Renal cortex interstitium (tissue), 15 donors: ENCODE measurements at places on chromosomes 2 and 18. TPM values are rescaled to one million over a fixed set of nuclear protein-coding genes. Genes with fewer than 3 reads are reported as not detected.

The PLA2R1 gene
- polyA plus RNA-seq, result 82.1 TPM

DNA sequence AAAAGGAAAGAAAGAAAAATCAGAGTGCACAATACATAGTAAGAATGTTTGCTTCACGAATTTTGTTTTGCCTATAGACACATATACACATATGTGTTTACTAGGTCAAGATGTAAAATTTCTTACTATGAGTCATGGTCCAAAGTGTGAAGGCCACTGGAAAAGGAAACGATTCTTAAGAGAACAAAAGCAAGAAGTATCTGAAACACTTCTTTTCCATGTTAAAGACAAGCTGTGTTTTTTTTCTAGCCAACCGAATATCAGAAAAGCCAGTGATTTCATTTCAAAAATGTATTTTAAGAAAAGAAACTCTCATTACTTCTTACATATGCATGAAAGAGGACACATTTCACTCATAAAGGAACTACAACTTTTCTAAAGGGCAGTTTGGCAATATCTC is 24.9 kb downstream of the PECR start:
- DNase-seq, result no peak

DNA sequence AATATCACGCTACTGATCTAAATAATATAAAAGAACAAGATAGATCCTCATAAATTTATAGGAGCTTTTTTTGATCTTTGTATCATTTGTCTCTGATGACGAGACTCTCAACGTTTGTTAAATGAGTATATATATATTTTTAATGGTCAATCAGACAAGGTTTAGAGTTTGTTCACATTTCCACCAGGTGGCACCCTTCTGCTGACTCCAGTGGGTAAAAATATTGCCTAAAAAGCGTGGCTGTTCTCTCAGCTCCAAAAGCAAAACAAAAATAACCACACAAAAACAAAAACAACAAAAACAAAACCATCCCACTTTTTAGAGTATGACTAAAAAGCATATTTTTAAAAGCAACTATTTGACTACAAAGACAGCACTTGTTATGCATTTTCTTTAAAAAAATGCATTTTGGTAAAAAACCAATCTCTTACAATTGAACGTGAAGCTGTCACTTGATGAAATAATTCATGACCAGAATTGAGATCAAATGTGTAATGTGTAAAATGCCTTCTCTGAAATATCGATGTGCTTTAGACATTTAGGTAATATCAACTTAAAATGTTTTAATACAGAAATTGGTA is 723.2 kb downstream of the DPP10 start:
- peak; percentile 42 for DNase-seq

The ZBTB7C gene
- 12.3 TPM for polyA plus RNA-seq

DNA sequence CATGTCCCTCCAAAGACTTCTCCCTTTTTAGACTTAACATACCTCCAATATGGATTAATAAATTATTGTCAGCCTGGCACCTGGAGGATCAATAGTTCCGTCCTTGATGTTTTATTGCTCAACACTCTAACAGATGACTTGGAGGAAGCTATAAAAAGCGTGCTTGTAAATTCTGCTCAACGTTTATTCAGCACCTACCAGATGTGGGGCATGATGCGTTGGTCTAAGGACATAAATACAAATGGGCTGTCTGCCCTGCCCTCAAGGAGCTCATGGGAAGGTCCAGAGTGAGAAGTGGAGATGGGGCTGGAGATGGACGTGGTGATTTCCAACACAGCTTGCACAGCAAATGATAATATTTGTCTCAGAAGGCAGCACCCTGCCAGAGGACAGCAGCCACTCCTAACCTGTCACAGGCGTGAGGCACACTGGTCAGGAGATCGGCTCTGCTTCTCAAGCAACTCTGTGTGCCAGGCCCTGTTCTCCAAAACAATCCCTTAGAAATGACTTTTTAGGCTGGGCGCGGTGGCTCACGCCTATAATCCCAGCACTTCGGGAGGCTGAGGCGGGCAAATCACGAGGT is 25.5 kb upstream of the ZCCHC2 start:
- DNase-seq, result no peak

DNA sequence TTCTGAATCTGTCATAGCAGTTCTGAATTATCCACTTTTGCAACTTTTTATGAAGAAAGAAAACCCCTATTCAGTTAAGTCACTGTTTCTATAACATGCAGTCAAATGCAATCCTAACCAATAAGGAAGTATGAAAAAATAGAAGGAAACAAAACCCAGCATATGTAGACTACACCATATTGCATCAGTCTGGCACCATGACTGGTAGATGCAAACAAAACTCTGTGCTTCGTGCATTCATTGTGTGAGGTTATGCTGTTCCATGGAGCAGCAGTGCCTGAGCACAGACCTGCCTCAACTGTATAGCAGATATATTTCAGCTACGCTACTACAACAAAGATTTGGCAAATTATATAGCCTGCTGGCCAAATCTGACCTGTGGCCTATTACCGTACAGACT is 325.5 kb downstream of the LRP1B start:
- DNase-seq, result no peak

DNA sequence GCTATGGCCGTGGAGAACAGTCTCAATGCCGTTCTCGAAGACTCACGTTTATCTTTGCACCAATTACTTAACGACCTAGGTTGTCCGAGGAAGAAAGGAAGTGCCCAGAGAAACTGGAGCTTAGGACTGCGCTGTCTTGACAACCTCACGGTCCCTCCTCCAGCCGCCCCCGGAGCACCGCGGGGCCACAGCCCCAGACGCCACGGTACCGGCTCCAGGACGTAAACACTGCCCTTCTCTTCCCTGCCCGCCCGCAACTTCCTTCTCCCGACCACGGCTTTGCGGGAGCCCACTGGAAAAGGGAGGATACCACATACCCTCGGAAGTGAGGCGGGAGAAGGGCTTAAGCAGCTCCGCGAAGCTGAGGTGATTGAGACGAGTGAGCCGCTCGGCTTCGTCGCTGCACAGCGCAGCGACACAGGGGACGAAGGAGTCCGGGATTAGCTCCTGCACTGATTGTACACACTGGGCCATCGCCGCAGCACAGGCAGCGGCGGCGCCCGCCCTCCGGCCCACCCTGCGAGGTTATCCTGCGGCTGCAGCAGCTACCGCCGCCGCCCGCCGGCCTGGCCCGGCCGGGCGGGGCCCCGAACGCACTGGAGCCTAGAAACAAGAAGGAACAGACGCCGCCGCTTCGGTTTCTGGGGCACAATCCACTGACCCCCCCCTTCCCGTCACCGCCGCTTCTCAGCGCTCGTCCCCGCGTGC is 483 bp downstream of the TRAPPC8 start:
- peak; percentile 38 for DNase-seq

GRCh38 chr2:129702416-129703176 is 276.9 kb upstream of the RAB6C start:
- DNase-seq, result no peak

- DNase-seq, result no peak
Observed at GRCh38 chr2:12163866-12164265, 417.4 kb downstream of the LPIN1 start.

The CNTNAP5 gene
- polyA plus RNA-seq, result 0.04 TPM

DNA sequence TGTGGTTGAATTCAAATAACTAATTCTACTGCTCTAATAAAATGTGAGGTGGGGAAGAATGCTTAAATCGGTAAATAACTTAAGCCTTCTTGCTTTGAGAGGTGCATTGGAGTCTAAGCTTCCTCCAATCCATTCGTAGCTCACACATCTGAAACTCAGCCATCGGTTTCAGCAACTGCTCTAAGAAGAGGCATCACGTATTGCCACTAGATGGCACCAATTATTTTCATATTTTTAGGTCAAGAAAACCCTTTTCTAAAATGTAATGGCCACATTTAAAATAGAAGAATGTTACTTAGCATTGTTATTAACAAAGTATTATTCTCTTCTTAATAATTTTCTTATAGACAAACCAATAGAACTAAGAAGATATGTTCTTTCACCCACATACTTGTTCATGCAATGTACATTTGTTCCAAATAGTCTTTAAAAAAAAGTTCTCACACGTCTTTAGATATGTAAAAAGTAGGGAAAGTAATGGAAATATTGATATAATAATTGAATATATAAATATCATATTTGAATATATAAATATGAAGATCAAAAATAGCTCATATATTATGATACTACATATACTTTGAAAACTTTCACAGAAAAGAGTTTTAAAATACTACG is 229.8 kb downstream of the CCDC178 start:
- peak; percentile 9 for DNase-seq

GRCh38 chr2:21642647-21643046 is 518.9 kb downstream of the TDRD15 start:
- no peak for DNase-seq

The CHAC2 gene
- 3.9 TPM for polyA plus RNA-seq

GRCh38 chr2:134220344-134220974 is 33.4 kb upstream of the MGAT5 start:
- no peak for DNase-seq

The LAPTM4A gene
- 417 TPM for polyA plus RNA-seq

- no peak for DNase-seq
Observed at GRCh38 chr2:216402751-216403150, 9.5 kb upstream of the SMARCAL1 start.

GRCh38 chr2:689877-690510 is 12.8 kb upstream of the TMEM18 start:
- no peak for DNase-seq

GRCh38 chr2:233009661-233010060 is 3.4 kb downstream of the NGEF start:
- DNase-seq, result no peak

- DNase-seq, result no peak
Observed at GRCh38 chr2:27323596-27324285, 844 bp upstream of the MPV17 start.
